Thyroid gland (tissue), 4 donors: ENCODE measurements at places on chromosomes 2 and 18. TPM values are rescaled to one million over a fixed set of nuclear protein-coding genes. Genes with fewer than 3 reads are reported as not detected.
A peak's percentile ranks its signal among the peaks of the same experiment; 100 is the strongest.

DNA sequence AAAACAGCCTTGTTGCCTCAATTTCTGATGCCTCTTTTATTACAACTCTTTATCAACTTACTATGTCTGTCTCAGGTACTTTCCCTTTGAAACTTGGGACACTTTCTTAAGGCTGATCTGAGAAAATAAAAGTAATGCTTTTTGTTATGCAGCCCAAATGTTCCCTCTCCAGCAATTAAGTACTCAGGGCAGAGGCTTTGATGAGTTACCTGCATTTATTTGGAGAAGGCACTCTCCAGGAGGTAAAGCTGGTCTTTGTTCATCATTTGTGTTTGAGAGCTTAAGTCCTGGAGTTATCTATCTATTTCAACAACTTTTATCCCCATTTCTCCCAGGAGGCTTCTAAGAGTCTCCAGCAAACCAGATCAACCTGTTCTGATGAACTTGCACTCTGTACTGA lies 259.2 kb downstream of the ASXL3 start:
- DNase-seq = no peak

GRCh38 chr2:182393270-182393760 lies 33.5 kb downstream of the PDE1A start:
- DNase-seq = no peak

GRCh38 chr2:56379066-56379465 lies 195.3 kb downstream of the CCDC85A start:
- DNase-seq = no peak

DNA sequence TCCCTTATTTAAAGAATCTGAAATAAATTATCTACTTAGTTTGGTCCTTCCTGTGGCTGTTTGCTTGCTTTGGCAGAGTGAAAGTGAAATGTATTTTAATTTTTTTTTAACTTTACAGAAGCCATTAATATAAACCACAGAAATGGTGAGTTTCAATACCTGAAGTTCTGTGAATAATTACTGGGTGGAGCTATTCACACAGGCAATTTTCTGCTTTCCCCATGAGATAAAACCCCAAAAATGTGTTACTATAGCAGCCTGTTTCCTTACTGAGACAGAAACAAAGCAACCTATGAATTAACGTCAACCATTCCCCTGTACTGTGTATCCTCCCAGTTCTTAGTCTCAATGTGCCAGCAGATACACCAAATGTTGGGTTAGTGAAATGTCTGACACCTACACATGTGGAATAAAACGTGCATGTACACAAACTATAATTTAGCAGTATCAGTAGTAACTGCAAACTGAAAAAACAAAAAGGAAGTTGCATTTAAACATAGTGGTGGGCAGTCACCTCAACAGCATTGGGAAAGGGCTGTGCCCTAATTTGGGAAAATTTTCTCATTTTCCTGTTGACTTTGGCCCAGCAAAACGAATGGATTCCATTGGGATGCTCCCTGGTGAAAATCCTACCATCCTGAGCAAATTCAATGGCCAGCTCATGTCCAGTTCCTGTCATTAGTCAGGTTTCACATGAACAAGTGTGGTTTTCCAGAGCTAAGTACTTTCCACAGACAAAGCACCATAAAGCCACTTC lies 73.1 kb upstream of the RMDN2 start:
- no peak for DNase-seq

- no peak for DNase-seq
These were observed 721.9 kb upstream of the ACVR2A start for GRCh38 chr2:147122944-147123343.

DNA sequence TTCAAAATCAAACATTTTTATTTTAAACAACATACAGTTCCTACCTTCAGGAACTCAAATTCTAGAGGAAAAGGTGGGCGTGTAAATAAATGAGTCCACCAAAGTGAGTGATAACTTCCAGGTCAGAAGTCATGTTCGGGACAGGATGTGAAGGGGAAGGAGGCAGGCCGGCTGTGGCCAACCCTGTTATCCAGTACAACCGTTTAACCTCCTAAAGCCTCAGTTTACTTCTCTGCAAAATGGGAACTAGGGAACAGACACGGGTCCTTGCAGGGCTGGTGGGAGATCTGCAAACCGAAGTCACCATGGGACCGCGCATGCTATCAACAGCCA lies 373 bp downstream of the EIPR1 start:
- DNase-seq = no peak

GRCh38 chr2:171319164-171319810 lies 114.5 kb downstream of the METTL8 start:
- no peak for DNase-seq

DNA sequence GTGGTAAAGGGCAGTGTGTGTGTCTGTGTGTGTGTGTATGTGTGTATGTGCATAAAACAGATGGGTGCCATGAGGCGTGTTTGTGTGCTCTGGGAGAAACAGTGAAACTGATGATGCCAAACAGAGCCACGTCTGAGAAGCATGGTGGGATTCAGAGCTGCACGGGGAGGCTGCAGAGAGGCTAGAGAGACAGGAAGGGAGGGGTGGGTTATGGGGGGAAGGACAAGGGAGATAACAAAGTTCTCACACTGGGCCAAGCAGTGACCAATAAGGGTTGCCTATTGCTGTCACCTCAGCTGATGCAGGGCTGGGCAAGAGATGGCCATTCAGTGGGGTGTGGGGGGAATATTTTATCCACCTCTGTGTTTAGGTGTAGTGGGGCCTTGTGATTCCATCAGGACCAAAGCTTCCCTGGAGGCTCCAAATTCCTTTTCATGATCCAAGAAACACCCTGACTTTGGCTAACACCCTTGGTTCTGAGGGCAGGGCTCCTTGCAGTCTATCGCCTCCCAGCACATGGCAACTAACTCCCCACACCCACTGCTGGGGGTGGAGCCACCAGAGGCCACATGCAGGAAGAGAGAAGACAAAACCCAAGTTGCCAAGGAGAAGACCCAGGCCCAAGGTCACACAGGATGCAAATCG lies 54.2 kb upstream of the POMC start:
- DNase-seq = no peak

DNA sequence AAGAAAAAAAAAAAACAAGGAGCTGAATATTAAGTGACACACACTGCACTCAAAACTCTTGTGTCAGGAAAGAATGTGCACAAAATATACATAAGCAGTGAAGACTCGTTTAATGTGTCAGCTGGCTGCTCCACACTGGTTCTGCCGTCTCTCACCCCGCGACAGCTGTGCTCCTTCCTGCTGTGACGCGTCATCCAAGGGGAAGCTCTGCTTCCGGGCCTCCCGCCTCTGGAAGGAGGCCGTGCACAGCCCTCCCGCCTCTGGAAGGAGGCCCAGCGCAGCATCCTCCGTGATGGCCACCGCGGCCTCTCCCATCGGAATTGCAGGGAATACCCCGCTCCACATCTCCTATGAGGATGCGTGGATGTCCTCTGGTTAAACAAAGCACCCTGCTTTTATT lies 151.0 kb downstream of the HDAC4 start:
- no peak for DNase-seq

GRCh38 chr2:241108271-241109209 lies 6.5 kb upstream of the MTERF4 start:
- no peak for DNase-seq

The HOXD10 gene
- total RNA-seq = not detected

The MGAT4A gene
- total RNA-seq = 24.3 TPM

DNA sequence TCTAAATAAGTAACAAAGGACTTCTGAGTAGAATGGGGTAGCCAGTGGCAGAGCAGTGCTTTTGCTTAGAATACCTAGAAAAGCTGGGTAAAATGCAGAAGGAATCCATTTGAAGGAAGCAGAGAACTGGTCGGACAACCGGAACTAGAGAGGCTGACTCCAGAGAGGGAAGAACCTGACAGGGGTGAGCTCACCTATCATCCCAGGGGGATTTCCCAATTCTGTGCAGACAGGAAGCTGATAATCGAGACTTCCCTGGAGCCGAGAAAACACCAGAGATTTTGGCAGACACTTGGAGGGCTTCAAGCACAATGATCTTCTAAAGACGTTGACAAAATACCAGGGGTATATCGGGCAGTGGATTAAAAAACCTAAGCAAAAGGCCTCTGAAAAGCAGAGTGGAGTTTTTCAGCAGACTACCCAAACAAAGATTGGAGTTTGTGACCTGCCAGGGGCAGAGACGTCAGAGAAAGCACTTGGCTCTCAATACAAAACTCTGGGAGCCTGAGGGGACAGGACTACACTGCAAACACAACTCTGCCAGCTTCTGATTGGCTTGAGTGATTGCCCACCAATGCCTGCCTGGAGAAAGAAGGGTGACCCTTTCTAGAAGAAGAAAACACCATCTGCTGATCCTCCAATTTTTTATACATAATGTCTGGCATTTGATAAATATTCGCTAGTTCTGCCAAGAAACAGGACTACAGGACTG lies 67.5 kb upstream of the TTN start:
- DNase-seq = no peak

- no peak for DNase-seq
These were observed 96.2 kb upstream of the ARHGAP28 start for GRCh38 chr18:6633310-6633709.

DNA sequence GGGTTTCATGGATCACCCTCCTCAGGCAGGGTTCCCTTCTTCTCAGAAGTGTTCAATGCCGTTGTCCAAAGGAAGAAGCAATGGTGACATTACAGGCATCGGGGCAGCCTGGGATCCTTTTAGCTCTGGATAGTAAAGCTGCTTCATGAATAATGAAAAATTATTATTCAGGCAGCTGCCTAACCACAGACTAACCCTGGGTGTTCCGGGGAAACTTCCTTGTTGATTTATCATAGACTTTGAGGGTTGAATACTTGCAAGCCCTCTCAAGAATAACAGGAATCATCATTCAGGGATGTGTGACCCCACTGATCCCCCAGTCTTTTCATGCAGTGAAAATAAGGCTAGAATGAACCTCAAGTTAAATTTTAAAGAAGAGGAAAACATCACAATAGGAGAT lies 419.4 kb downstream of the MEIS1 start:
- no peak for DNase-seq

- DNase-seq = no peak
These were observed 401.2 kb downstream of the TGIF1 start for GRCh38 chr18:3851159-3851558.

GRCh38 chr18:44758861-44759631 lies 78.4 kb downstream of the SETBP1 start:
- DNase-seq = no peak

The BOLL gene
- total RNA-seq = not detected

GRCh38 chr2:216606551-216607276 lies 26.5 kb upstream of the IGFBP2 start:
- DNase-seq = peak; percentile 8

- no peak for DNase-seq
These were observed 163.7 kb upstream of the NCK2 start for GRCh38 chr2:105580870-105581554.

GRCh38 chr18:6610466-6610865 lies 119.0 kb upstream of the ARHGAP28 start:
- DNase-seq = no peak

GRCh38 chr18:44458777-44459176 lies 221.9 kb upstream of the SETBP1 start:
- no peak for DNase-seq

- no peak for DNase-seq
These were observed 118.8 kb downstream of the SETBP1 start for GRCh38 chr18:44799382-44799906.

The RNF181 gene
- total RNA-seq = 86.9 TPM

The COL3A1 gene
- 151 TPM for total RNA-seq

- no peak for DNase-seq
These were observed 201.0 kb upstream of the COPS8 start for GRCh38 chr2:236884569-236885175.

GRCh38 chr2:159108181-159108893 lies 139.9 kb downstream of the TANC1 start:
- DNase-seq = no peak

The CYS1 gene
- 47.2 TPM for total RNA-seq

GRCh38 chr2:147925886-147926285 lies 81.1 kb downstream of the ACVR2A start:
- DNase-seq = no peak

- no peak for DNase-seq
These were observed 91.1 kb downstream of the ACTR3 start for GRCh38 chr2:113980946-113981345.

The KCNJ13 gene
- total RNA-seq = 4.2 TPM

DNA sequence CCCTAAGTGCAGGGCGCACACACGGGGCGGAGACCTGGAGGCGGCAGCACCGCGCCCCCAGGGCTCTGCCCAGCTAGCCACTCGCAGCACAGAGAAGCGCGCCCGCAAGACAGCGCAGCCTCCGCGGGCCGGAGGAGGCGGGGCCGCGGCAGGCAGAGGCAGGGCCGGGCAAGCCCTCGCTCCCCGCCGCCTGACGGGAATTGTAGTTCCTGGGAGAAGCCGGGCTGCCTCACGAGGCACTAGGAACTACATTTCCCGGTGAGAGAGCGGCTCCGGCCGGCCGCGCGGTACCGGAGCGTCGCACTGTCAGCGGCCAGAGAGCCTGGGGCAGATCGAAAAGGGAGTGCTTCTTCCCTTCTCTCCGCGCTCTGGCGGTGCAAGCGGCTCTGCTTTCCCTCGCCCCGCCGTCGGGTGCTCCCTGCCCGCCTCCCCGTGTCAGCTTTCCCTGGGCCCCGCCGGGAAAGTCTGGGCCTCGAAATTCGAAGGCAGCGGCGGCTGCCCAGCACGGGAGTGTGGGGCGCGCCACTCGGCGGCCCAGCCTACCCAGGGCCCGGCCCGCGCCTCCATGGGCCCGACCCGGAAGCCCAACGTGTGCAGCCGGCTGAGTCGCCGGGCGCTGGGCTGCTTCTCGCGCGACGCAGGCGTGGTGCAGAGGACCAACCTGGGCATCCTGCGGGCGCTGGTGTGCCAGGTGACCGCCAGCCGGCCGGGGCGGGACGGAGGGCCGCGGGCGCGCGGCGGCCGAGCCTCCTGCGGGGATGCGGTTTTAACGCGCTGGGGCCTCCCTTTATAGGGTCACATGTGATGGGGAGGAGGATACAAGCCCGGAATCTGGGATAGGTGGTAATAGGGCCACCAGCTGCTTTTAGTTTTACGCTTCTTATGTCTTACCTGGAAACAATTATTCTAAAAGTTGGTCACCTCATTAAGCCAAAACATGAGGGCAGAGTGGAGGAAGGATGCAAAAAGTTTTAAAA lies at the start of gene DCAF17:
Gene DCAF17, plus strand, starts transcription at position 214 of the 977 bp plus-strand sequence. Its CDS starts 352 bp downstream, at position 566.
- peak; percentile 96 for DNase-seq

DNA sequence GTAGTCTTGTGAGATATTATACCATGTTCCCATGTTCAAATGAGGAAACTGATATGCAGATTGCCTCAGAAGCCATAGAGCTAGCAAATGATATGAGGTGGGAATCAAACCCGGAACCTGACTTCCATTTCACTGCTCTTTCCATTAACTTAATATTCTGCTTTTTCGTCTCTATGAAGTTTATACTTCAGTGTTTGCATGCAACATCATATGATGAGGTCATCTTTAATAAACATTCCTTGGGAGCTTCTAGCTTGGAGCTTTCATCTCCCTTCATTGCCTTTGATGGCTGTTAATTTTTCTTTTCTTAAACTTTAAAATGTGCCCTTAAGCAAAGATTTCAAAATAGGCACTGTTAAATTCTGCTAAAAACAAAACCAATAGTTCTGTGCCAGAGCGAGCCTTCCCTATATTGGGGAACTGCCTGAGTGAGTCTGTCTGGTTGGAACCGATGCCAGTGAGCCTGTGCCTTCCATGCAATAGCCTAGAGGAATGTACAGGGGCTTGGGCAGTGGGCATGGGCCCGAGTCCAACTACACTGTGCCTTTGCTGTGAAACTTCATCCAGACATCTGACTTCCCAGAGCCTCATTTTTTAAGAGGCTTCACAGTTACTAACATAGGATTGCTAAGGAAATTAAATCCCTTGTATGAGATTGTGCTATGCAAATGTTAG lies 91.1 kb upstream of the TMEM200C start:
- DNase-seq = no peak

The SP5 gene
- not detected for total RNA-seq

The UGT1A5 gene
- total RNA-seq = 1.8 TPM
